SHP77 treated with DMSO at 0.1 percent for 48 hours (cell line): ENCODE measurements at places on chromosomes 5 and 9.

- DNase-seq = no peak
These were observed 2.3 kb upstream of the TSC1 start for GRCh38 chr9:132946631-132947295.

DNA sequence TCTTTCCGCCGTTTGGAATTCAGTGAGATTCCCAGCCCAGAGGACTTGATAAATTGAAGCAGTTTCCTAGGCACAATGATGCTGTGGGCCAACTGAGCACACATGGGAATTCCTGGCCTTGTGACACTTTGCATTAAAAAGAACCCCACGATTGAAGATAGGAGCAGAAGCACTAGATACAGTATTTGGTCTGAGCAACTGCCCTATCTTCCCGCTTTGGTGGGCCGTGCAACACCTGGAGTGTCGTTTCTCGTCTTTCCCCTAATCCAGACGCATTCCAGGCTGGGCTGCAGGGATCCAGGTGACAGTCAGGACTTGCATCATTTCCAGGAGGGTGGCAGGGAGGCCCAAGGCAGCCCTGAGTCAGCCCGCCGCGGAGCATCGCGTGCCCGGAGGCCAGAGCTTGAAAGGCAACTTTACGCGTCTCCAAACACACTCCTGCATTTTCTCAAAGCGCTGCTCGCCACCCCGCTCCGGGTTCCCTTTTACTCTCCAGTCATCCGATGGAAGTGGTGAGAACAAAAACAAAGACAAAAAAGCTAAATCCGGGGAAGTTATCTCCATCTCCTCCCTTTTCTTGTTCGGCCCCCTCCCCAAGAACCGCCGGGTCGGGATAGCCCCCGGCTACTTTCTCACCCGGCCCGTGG, 753 bp upstream of the STC2 start:
- no peak for DNase-seq

DNA sequence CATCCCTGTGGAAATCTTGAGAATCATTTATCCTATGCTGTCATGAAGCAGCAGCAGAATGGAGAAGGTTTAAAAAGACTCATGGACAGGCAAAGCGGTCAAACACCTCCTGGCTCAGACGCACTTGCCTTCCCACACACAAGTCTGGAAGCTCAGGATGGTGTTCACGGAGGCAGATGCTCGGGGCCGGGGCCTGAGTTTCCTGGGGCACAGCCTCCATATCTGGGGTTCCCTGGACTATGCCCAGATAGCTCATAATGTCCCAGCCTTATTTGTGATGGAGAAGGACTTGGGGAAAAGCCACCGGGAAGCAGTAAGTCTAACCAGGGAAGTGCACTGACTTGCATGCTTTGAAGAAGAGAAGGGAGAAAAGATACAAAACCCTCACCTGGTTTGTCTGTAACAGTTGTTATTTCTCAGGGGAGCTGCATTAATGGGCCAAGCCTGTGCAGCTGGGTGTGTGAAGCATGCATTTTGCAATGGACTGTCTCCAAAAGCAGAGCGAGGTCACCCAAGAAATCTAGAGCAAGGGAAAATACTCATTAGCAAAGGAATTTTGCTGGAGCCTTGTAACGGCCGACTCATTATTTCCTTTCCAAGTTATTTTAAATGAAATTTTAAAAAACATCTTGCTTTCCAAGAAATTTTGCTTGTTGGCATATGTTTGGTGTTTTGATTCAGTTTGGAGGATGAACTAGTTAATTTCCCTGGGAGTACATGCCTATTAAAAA, 3.4 kb downstream of the S1PR3 start:
- no peak for DNase-seq

GRCh38 chr5:159343295-159344094, 13.2 kb upstream of the IL12B start:
- DNase-seq = no peak

- no peak for DNase-seq
These were observed 1.1 kb downstream of the FEM1C start for GRCh38 chr5:115543365-115544042.

DNA sequence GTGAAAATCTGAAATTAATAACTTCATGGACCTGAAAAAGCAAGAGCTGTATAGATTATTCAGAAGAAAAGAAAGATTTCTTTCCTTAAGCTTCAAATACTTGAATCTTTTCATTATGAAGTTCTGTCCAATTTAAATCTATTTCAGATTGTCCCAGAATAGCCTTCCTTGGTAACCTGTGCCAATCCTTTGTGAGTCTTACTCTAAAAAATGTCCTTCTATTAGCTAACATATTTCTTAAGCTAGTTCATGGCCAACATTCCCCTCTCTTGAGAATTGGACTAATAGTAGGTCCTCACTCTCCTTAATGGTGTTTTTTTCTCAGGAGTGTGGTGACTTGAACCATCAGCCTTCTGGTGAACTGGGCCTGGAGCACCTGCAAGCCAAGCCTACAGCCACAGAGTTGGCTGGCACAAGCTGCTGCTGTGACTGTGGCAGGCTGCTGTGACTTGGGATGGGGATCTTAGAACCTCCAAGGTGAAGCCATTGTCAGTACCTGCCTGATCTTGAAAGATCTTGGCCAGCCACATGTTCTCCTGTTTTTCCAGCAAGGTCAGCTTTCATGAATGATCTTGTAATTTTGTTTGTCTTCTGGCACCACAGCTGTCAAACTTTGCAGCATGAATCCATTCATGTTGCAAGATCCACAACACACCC, 262.6 kb upstream of the MAP3K1 start:
- no peak for DNase-seq

DNA sequence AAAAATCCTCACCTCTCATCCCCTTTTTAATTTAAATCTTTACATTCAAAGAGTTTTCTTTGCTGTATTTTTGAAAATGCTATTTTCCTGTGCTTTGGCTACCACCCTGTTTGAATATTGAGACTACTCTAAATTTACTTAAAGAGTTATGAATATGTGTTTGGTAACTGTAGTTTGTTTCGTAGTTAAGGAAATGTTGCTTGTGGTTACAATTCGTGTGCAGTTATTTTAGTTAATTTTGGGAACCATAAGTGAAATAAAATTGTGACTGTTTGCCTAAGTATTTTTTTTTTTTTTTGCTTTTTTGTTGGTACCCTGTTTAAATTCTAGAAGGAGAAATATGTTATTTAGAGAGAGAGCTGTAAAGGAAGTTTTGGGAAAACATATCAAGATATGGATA, 78.7 kb downstream of the XRCC4 start:
- no peak for DNase-seq
